Stimulated activated CD4-positive, alpha-beta T cell treated with anti-CD3 and anti-CD28 coated beads, Interleukin-1b, Interleukin-23, amount 100 ng/mL, for 24 hours (primary cell): ENCODE measurements at places on chromosomes 5 and 9.

DNA sequence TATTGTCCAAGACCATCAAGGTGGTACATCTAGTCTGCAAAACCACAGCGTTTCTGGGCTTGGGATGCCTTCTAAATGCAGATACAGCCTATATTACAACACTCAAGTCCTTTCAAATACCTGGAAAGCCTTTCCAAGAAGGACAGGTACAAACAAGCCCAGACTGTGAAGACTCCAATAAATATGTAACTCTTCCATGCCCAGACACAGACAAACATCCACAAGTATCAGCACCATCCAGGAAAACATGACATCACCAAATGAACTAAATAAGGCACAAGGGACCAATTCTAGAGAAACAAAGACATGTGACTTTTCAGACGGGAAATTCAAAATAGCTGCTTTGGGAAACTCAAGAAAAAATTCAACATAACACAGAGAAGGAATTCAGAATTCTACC lies 152.7 kb upstream of the POC5 start:
- no peak for DNase-seq

DNA sequence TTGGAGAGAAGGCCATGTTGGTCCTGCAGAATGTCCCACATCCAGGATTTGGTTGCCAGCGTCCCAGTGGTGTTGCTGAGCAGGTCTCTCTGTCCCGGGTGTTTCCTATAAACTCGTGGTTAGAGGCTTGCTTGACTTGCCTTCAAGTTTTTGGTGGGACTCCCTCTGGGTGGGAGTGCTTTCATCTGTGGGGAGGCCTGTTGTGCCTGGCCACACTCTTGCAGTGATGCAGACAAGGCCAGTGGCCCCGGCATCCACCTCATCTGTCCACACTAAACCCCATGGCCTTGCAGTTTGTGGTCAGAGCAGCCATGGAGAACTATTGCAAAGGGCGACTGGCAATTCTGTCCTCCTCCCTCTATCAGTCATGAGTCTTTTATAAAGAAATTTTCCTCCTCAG lies 71.8 kb downstream of the PHF2 start:
- DNase-seq: no peak

DNA sequence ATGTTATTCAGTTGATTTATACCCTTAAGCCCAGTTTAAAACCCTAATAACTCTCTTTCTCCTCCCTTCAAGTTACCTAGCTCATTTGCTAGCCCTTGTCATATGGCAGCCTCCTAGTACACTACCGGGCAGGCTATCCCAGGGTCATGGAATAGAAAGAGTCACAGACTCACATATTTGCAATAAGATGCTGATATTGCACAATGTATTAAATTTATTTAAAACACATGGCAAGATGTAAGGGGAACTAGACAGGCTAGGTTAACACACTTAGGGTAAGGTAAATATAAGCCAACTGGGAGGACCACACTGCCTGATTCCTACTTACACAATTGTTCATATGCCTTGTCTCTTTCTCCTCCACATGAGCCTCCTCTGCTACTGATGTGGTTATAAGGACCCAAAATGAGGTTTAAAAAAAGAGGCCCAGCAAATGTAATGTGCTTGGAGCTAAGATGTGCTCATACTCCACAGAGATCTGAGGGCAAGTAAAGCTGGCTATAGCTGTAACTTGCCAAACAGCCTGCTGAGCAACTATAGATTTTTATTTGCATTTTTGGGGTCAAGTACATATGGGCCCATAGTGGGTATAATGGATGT lies 130.0 kb downstream of the ENC1 start:
- DNase-seq: no peak

DNA sequence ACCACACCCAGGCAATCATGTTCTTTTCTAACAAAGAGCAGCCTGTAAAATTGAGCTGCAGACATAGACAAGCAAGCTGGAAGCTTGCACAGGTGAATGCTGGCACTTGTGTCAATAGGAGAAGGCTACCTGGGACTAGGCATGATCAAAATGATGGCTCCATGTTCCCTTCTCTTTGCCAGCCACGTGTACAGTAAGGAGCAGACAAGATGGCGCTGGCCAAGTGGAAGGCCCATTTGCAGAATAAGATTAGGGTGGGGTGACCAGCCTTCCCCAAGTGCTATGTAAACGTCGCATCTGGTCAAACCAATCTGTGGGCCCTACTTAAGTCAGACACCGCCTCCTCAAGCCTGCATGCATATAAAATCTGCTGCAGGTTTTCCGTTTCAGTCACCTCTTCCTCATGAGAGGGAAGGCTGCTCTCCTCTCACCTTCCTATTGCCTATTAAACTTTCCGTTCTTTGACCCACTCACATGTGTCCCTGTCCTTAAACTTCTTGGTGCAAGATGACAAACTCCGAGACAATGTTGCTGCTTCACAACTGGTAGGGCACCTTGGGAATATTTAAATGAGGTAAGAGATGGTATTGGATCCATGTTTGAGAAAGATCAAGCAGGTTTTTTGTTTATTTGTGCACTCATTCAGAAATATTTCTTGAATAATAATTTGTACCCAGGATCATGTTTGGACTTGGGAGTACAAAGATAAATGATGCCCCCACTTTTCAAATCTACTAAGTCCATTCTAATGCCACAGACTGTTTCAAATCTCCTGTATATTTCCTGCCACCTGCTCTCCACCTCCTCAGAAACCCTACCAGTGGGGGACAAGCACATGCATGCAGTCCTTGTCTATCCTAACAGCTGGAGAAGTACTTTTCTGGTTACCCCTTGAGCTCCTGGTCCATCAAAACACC lies 30.7 kb upstream of the TGFBR1 start:
- no peak for DNase-seq

DNA sequence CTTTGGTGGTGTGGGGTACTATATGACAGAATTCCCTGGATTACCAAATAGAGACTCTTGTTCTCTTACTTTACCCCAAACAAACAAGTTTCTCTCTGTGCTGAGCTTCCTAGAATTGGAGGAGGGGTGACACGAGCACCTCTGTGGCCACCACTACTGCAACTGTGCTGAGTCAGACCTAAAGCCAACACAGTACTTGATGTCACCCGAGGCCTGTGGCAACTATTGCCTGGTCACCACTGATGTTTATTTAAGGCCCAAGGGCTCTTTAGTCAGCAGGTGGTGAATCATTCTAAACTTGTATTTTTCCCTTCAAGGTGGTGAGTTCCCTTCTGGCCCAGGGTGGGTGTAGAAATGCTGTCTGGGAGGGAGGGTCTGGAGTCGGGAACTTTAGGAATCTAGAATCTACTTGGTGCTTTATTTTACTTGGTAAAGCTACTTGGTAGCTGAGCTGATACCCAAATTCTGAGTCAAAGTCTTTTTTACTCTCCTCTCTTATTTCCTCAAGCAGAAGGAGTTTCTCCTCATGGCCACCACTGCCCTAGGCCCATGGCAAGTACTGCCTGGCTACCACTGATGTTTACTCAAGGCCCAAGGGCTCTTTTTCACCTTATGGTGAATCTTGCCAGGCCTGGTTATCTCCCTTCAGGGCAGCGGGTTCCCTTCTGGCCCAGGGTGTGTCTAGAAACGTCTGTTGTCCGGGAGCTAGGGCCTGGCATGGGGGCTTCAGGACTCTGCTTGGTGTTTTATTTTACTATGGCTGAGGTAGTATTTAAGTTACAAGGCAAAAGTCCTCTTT lies 9.8 kb downstream of the LURAP1L start:
- DNase-seq: no peak

GRCh38 chr9:124012368-124013301 lies 1.1 kb downstream of the LHX2 start:
- DNase-seq: no peak

GRCh38 chr9:130327070-130327780 lies 61.7 kb downstream of the HMCN2 start:
- no peak for DNase-seq

- DNase-seq: no peak
Observed at GRCh38 chr9:126419475-126419874, 92.8 kb downstream of the MVB12B start.

GRCh38 chr5:149834246-149834855 lies 104.2 kb downstream of the PPARGC1B start:
- no peak for DNase-seq

- no peak for DNase-seq
Observed at GRCh38 chr5:127536687-127537086, 19.2 kb downstream of the PRRC1 start.

DNA sequence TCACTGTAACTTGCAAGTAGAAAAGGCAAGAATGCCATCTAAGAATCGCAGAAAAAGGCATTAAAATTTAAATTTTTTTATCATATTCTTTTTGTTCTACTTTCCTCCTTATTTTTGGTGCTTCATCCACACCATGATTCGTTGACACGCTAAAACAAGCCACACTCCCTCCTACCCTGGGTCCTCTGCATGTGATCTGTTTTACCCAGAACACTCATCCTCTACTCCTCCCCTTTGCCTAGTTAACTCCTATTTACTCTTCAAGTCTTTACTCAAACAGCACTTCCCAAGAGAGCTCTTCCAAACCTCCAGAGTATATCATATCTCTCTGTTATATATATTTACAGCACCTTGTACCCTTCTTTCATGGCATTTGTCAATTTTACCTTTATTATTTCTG lies 61.4 kb upstream of the SRP19 start:
- no peak for DNase-seq

- no peak for DNase-seq
Observed at GRCh38 chr9:108094676-108094993, 605.1 kb upstream of the KLF4 start.

DNA sequence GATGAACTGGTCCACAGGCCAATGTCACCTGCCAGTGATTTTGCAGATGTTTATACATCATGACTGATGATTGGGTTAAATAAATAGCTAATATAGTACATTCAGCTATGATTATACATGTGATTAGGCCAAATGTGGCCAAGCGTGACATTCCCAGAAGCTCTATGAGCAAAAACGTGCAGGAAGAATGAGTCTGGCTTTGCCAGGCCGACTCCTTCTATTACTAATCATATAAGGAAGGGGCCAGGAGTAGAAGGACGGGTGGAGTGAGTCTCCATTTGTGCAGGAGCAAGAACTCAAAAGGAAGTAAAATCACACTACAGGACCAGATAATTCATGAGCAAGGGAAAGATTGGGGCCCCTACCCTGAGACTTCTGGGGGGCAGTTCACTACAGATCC lies 178.2 kb downstream of the ROR2 start:
- no peak for DNase-seq

DNA sequence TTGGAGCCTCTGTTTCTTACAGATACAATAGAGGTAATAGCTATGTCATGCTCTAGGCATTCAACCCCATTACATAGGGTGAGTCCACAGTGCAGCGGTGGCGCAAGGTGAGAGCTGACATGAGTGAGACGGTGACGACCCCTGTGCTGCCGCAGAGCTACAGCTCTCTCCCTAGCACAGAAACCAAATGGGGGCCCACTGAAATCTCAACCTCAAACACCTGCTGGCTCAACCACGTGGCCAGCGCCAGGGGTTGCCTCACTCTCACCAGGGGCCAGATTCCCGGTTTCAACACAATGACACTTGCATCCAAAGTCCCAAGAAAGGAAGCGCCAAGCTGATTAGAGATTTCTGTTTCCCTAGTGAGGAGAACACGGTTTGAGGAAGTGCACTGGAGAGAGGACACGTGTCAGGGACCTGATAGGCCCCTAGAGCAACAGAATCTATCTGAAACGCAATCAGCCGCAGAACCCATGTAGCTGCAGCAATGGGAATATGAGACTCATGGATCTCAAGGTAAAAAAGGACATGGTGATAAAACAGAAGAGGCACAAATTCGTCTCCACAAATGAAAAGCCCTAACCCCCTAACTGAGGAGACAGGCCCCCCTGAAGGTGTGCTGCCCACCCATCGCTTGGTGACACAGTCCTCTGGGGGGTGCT lies 114.3 kb downstream of the CRB2 start:
- DNase-seq: no peak

DNA sequence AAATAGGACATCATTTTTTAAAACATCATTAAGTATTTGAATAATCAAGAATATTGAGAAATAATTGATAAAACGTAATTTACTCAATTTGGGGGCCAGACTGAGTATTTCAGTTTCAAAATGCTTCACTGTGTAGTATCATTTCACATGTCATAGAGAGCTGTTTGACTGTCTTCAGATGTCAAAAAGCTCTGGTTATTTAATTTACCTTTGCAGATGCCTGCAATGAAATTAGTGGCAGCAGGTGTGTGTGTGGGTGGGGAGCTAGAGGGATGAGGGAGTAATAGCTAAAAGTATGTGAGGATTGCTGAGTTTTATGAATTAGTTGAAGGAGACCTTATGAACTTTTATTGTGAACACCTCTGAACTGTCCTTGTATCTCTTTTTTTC lies 567.2 kb upstream of the MEF2C start:
- no peak for DNase-seq

- no peak for DNase-seq
Observed at GRCh38 chr5:132392978-132393825, 23.7 kb downstream of the SLC22A5 start.

DNA sequence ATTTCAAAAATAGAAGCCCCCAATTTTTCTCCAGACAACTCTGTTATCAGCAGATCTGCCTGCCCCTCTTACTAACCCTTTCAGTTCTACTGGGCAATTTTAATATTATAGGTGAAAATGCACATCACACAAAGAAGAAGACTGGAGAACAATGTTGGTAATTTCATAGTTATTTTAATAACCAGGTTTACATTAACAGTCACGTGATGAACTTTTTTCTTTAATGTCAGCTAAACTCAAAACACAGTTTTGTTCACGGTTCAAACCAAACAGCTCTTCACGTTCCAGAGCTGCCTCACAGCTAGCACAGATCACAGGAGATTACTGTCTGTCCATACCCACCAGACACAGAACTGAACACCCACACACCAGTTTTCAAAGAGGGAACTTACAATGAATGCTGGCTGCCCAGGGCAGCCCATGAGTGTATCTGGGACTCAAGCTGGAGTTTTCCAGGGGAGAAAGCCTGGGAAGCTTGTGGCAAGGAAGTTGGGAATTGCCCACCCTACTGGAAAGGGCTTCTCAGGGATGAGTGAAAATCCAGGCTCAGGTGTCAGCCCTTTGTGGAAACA lies 119.1 kb downstream of the DPYSL3 start:
- no peak for DNase-seq

DNA sequence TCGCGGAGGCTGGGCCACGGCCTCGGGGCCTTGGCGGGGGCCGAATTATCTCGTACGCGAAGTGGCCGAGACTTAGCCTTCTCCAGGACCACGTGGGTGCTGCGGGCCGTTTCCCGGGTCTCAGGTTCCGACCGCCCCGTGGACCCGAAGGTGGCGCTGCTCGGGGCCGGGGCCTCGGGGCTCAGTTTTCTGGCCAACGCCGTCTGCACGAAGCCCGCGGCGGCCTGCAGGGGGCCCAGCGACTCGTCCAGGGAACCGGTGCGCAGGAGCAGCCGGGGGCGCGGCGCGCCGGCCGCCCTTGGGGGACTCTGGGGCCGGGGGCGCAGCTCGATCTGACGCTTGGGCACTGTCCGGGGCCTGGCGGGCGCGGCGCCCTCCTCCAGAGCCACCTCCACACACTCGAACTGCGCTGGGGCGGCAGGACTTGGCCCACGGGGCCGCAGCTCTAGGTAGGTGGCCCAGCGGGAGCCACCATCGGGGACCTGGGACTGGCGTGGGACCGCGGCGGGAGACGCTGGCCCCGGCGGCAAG lies 716 bp downstream of the PROB1 start:
- no peak for DNase-seq

DNA sequence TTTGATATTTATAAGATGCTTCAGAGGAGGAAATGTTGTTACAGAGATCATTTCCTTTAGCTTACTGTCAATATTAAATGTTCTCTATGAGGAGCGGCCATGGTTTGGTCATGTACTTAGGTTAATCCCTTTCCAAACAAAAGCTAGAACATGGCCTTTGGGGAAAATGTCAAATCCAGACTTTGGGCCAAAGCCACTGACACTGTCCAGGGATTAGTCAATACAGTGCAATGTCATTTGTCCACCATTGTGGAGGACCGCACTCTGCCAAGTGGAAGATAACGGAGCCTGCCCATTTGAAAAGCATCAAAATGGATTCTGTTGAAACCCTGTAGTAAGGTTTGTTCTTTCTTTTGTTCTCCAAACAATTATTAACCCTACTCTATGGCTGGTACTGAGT lies 50.1 kb downstream of the FRMPD1 start:
- DNase-seq: no peak
